Activated T-helper 1 cell treated with anti-CD3 and anti-CD28 coated beads, Interleukin-12 subunit alpha, Interleukin-12 subunit beta, Interleukin-2, Interleukin-4 antibody, amounts not matched to agents 30 ng/mL and 10 ng/mL and 1 ng/mL, durations not matched to agents 14 hours and 24 hours and 36 hours (primary cell): ENCODE measurements at places on chromosomes 6 and 20. TPM values are rescaled to one million over a fixed set of nuclear protein-coding genes. Genes with fewer than 3 reads are reported as not detected.

GRCh38 chr20:8571611-8572010 lies 439.5 kb downstream of the PLCB1 start:
- DNase-seq, result no peak

Gene NNAT
- total RNA-seq, result 0.29 TPM in 1 of 2 replicates, not detected in the other

- no peak for DNase-seq
These were observed 91.2 kb downstream of the DLL1 start for GRCh38 chr6:170199716-170200115.

DNA sequence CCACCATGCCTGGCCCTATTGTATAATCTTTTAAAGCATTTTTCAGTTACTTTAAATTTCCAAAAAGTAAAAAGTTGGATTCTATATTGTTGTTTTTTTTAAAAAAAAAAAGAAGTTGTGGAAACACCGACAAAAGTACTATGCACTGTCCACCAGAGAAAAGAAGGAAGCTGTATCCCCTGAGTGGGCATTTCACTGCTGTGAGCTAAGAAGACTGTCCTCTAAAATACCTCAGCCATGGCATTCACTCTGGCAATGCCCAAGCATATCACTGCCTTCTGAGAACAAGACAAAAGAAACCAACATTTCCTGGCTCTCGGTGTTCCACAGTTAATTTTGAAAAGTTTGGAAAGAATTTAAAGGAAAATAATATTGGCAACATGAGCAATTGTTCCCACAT lies 117.8 kb downstream of the IPCEF1 start:
- DNase-seq, result no peak

- DNase-seq, result no peak
These were observed 30.8 kb downstream of the COL9A1 start for GRCh38 chr6:70272071-70272470.
